ENCODE measurements at places on chromosomes 1 and 21.

DNA sequence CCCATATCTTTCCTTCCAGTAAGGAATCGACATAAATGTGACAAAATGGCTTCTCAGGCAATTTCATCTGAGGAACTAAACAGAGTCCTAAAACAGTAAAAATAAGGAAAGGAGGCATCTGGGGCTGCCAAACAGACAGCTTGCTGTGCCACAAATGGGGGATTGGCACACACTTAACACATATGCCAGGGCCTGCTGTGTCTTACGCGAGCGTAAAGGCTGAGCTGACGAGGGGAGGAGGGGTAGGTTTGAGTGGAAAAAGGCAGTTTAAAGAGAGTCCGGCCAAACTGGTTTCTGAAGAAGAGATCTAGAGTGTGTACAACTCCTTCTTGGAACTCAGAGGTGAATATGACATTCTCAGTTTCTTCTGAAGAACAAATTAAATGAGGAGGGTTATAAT lies 244.1 kb upstream of the MAP1LC3C start:
- no peak for DNase-seq

- no peak for DNase-seq
Observed at GRCh38 chr1:107899655-107900054, 65.3 kb downstream of the VAV3 start.

DNA sequence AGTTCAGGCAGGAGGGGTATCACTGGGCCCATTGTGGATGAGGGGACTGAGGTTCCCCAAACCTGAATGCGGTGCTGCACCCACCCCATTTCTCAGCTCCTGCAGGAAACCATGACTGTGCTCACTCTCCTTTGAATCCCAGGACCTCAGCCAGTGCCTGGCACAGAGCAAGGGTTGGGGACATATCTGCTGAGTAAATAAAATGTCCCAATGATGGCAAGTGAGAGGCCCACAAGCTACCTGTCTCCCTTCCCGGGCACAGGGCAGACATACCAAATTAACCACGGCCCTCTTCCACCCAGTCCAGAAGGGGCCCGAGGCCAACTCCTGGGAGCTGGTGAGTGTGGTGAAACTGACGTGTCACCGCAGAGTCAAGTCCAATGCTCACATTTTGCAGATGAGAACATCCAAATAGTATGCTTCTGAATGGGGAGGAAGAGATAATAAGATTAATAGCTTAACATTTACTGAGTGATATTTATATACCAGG lies 97.6 kb downstream of the EPHB2 start:
- no peak for DNase-seq

DNA sequence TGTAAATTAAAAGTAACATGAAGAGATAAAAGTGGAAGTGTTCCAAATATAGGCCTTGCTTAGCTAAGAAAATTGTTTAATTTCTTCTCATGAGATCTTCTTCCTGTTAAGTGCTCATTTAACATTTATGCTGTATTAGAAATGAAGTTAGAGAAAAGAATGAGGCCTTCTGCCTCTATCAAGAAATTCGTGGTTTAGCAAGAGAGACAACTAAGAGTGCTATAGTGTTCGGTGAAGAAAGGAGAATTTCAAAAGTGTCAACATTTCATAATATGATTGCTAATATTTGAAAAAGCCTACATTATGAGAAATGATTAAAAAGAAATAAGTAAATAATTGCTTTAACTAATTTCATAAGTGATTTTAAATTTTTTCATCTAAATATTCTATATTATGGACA lies 18.8 kb upstream of the MNDA start:
- DNase-seq, result no peak

DNA sequence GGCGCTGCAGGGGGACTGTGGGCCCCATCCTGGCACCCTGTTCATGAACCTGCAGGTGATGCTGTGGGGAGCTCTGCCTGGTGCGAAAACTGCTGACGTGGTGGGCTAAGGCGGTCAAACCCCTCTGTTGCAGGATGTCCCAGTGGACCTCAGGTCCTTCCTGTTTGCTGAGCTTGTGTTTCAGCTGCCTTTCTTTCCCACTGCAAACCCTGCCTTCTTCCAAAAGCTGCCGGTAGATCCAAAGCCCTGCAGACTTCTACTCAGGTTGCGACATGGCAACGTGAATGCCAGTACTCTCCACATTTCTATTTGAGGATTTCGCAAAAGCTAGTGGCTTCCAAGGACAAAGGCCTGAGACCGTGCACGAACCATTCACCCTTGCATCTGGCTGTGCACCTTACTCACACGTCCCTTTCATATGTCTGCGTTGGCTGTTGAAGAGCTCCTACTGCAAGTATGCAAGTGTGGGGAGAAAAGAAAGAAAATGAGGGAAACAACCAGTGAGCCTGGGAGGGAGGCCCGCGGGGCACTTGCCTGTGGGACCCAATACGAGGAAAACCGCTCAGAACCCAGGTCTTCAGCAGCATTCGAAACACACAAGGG lies 6.2 kb upstream of the RRP1 start:
- no peak for DNase-seq

GRCh38 chr1:232146514-232146913 lies 483.4 kb downstream of the SIPA1L2 start:
- DNase-seq, result no peak

All from HTR-8/SVneo (cell line).